ENCODE measurements at places on chromosomes 3 and 15. TPM values are rescaled to one million over a fixed set of nuclear protein-coding genes. Genes with fewer than 3 reads are reported as not detected.

DNA sequence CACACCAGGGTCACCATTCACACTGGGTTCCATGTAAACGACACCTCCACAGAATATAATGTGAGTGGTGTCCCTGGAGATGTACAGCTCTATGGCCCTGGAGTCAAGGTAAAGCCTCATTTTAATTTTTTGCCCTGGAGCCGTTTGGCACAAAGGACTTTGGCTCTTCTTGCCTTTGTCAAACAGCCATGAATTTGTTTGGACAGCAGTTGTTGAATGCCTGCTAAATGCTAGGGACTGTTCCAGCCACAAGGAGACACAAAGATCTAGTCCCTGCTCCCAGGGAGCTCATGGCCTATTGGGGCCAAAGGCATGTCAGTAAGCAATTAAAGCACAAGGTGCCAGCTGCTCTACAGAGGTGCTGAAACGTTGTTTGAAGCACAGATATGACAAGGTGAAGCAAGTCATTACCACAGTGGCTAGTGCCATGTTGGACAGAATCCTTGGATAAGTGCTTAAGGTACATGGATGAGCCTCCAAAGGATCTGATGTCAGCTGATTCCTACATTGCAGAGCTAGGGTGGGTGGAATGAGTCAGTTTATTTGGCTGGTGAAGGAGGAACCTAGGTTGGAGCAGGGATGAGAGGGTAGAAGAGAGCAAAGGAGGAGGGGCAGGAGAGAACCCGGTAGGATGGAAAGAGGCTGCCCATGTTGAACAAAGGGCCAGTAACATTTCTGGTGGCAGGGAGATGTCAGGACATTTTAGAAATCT, 171.9 kb upstream of the CTDSPL start:
- no peaks in the 10 kb centered on the region for H3K27me3 ChIP-seq
- H3K4me1 ChIP-seq = no peaks in the 10 kb centered on the region
- no peak overlapping the region for H3K27ac ChIP-seq
- no peak for DNase-seq
- no peak overlapping the region for H3K4me3 ChIP-seq

DNA sequence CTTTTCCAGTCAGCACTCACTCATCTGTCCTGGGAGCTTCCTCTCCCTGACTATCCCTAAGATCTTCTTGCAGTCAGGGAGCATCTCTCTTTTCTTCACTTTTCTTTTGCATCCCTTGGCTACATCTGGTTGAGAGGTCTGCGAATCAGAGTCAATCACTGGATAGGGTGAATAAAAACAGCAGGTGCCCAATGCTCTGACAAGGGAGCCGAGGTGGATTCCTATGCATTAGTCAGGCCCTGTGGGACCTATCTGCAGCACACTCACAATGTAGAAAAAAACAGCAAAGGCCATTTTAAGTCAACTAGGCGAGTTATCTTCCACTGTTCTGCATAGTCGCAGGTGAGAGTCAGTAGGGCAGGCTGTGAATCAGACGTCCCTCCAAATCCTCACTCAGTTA, 35.5 kb downstream of the DZIP1L start:
- no peaks in the 10 kb centered on the region for H3K27me3 ChIP-seq
- H3K27ac ChIP-seq = no peak overlapping the region
- H3K4me1 ChIP-seq = peaks cover 6% of the 10 kb centered on the region

DNA sequence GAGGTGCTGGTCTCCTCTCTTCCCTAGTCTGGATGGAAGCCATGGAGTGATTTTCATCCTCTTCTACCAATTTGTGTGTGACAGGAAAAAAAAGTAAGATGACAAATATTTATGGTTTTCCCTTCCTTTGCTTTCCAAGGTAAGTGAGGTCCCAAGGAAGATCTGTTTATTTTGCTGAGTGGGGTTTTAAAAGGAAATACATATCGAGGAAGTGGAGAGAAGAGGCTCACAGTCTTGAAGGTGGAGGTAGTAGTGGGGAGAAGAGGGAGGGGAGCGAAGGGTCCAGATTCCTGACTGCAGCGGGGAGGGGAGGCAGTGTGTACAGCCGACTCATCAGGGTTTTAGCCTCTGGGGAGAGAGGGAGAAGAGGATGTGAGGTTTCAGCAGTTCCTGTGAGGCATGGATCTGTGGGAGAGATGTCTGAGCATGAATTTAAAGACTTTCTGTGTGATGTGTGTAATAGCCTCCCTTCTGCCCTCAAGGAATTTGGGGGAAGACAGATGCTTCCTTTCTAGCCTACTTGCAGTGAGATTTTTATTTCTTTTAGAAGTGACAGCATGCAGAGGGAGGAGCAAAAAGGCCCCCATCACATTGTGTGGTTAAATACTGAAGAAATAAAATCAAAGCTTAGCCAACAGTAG, 272.4 kb downstream of the THRB start:
- no peak for DNase-seq
- no peak overlapping the region for H3K4me3 ChIP-seq
- H3K27ac ChIP-seq = no peak overlapping the region
- H3K27me3 ChIP-seq = no peaks in the 10 kb centered on the region

GRCh38 chr3:107976202-107976800, 114.5 kb downstream of the CD47 start:
- H3K27ac ChIP-seq = no peak overlapping the region
- no peaks in the 10 kb centered on the region for H3K27me3 ChIP-seq
- no peak for DNase-seq
- no peaks in the 10 kb centered on the region for H3K36me3 ChIP-seq

- H3K4me3 ChIP-seq = no peak overlapping the region
- no peak for DNase-seq
- no peak overlapping the region for H3K27ac ChIP-seq
- no peaks in the 10 kb centered on the region for H3K36me3 ChIP-seq
- no peaks in the 10 kb centered on the region for H3K4me1 ChIP-seq
- no peaks in the 10 kb centered on the region for H3K27me3 ChIP-seq
Observed at GRCh38 chr3:189406148-189406547, 225.0 kb upstream of the TP63 start.

- H3K36me3 ChIP-seq = no peaks in the 10 kb centered on the region
- no peaks in the 10 kb centered on the region for H3K4me1 ChIP-seq
- H3K27me3 ChIP-seq = no peaks in the 10 kb centered on the region
- no peak overlapping the region for H3K4me3 ChIP-seq
Observed at GRCh38 chr15:28921919-28922706, 36.3 kb downstream of the APBA2 start.

DNA sequence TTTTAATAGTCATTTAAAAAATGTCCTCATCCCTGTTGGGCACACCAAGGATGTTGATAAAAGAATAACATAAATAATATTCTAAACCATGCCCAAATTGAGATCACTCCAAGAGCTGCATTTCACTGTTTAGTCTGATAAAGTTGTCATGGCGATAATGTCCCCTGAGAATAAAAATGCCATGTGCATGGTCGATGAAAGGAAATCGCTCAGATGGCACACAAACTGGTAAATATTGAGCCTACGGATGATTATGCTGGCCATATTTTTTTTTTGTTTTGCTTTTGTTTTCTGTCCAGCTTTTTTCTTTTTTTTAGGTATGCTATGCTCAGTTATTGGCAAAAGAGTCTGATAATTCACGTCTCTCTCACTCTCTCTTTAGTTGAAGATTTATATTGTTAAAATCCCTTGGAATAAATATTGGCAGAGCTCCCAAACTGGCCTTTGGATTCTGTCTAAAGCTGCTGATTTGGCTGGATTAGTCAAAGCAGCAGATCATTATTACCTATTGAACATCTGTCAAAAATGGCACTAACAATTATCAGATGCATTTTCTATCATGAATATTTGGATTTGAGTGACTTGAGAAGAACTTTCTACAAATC, 643.8 kb downstream of the SQOR start:
- H3K36me3 ChIP-seq = no peaks in the 10 kb centered on the region
- no peak for DNase-seq
- peaks cover 18% of the 10 kb centered on the region for H3K4me1 ChIP-seq
- no peak overlapping the region for H3K4me3 ChIP-seq
- H3K27ac ChIP-seq = no peak overlapping the region

NRG4 gene
- 31.2 TPM for total RNA-seq

All from pancreas (tissue), 10 donors.